CD4-positive, alpha-beta T cell treated with Interleukin-10 for 1 hour (primary cell): ENCODE measurements at places on chromosomes 4 and X.

DNA sequence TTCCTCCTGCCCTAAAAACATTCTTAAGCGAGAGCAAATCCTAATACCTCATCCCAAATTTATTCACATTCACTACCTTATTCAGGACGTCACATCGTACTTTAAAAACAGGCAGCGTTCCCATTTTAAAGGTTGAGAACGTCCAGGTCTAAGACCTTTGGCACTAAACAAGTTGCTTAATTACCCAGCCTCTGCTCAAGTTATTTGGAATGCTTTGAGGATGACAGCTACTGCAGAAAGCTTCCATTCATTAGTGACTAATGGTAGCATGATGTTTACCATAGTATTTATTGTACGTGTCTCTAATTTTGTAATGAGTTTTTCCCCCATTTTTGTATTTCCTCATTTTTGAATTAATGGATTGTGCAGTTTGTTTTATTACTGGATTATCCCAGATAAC is 1.5 kb downstream of the USP38 start:
- DNase-seq: no peak

DNA sequence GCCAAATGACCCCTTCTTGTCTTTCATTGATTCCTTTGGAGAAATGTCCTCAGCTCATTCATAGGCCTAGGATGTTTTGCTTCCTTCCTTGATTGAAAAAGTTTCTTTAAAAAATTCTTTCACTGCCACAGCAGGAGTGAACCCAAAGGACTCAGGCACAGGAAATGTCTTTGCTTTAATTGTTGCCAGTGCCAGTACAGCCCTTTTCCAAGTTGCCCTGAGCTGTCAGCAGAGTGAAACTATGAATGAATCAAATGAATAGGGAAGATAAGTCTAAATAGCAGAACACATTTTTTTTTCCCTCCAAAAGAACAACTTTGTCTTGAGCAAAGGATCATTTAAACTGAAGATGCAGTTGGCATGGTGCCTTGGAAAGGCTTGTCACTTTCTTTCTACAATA is 63.8 kb upstream of the SLC4A4 start:
- no peak for DNase-seq

DNA sequence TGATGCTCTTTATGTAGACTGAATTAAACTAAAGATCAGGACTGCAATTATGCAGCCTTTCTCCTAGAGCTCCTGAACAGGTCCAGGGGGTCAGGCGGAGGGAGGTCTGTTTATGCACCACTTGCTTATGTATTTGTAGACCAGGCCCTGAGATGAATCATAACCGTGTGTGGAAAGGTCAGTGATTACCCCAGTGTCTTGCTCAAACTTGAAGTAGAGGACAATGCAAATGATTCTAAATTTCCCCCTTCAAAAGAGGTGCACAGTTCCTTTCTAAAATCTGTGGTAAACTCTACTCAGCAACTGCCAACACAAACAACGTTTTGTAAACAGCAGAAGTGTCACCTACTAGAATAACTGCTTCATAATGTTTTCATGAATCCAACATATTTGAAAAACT is 13.0 kb upstream of the TBC1D9 start:
- no peak for DNase-seq

GRCh38 chr4:133524369-133524768 is 375.3 kb downstream of the PCDH10 start:
- DNase-seq: no peak

DNA sequence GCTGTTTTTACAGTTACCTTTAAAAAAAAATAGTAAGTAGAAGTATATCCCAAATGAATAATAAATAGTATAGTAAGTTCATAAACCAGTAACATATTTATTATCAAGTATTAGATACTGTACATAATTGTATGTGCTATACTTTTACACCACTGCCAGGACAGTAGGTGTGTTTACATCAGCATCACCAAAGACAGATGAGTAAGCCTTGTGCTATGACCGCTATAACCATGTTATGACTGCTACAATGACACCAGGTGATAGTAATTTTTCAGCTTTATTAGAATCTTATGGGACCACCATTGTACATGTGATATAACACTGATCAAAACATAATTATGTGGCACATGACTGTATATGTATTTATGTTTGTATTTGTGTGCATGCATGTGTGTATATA is 27.3 kb downstream of the PABPC4L start:
- no peak for DNase-seq

DNA sequence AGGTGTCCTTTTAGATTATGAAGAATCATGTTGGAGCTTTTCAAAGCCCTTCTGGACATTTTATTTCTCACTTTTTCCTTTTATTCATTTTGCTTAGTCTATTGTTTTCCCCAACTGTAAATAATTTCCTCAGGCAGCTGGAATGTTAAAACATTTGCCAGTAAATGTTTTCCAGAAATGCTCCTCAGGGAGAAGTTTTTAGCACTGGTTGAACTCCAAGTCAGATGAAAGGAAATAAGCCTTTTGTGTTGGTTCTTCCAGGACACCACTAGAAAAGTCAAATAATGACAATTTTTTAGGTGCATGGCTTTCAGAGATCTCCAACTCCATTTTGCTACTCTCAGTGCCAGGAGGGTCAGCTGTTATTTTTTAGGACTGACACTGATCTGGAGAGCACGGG is 127.9 kb downstream of the IL13RA2 start:
- DNase-seq: no peak

- DNase-seq: no peak
These were observed 53.1 kb downstream of the ELF2 start for GRCh38 chr4:139123910-139124309.

- no peak for DNase-seq
These were observed 47.4 kb downstream of the ASIC5 start for GRCh38 chr4:155818639-155819038.

DNA sequence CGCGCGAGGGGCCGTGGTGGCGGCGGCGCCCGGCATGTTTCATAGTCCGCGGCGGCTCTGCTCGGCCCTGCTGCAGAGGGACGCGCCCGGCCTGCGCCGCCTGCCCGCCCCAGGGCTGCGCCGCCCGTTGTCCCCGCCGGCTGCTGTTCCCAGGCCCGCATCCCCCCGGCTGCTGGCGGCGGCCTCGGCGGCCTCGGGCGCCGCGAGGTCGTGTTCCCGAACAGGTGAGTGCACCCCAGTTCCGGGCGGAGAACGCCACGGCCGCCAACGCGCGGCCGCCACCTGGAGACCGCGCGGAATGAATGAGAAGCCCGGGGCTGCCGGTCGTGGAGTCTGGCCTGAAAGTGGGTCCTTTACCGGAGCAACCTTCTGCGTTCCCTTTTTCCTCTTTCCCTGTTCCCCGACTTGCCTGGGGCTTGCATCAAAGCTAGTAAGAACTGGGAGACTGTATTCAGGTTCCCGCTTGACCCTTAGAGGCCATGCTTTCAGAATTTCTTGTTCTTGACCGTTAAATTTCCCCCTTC is 429 bp downstream of the NOCT start:
- no peak for DNase-seq

DNA sequence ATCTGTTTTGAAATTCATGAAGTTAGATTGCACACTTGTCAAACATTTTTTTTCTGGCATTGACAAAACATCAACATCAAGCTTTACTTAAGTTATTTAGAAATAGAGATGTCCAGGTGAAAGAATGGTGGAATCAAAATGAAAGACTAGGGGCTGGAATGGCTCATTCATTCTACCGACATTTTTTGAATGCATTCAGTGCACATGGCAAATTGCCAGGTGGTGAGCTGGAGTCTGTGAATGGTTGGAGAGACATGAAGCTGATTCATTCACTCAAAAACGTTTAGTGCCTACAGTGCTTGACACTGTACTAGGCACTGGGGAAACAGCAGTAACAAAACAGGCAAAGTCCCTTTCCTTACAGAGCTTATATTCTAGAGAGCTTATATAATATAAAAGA is 292.4 kb downstream of the PPP1R2C start:
- DNase-seq: no peak

DNA sequence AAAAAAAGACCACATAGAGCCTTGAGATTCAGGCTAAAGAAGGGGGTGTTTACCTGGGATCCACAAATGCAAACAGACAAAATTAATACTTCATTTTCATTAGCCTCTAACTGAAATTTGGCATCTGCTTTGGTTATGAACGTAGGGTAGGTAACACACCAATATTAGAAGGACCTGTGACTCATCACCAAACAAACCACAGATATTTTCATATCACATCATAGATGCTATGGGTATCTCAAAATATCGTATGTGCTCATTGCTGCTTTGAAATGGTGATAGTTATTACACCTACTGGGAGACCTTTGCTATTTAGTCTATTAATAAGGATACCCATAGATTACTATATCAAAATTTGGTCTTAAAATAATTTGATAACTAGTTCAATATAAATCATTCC is 180.6 kb upstream of the MAP3K15 start:
- DNase-seq: no peak

DNA sequence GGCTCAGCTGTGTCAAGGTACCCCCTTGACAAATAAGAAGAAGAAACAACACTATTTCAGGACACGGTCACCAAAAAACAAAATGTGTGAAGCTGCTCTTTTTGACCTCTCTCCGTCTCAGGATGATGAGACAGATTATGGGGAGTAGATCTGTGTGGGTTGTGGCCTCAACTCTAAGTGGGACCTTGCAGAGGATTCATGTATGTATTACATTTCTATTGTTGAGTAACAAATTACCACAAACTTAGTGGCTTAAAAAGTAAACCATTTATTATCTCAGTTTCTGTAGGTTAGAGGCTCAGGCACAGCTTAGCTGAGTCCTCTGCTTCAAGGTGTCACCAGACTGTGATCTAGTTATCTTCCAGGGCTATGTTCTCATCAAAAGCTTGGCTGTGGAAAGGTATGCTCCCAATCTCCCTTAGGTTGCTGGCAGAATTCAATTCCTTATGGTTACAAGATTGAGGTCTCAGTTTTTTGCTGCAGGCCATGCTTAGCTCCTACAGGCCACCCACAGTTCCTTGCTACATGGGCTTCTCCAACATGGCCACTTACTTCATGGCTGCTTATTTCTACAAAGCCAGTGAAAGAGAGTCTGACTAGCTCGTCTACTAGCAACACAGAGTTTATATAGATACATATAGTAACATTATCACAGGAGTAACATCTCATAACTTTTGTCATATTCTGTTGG is 28.1 kb downstream of the DGKK start:
- no peak for DNase-seq

DNA sequence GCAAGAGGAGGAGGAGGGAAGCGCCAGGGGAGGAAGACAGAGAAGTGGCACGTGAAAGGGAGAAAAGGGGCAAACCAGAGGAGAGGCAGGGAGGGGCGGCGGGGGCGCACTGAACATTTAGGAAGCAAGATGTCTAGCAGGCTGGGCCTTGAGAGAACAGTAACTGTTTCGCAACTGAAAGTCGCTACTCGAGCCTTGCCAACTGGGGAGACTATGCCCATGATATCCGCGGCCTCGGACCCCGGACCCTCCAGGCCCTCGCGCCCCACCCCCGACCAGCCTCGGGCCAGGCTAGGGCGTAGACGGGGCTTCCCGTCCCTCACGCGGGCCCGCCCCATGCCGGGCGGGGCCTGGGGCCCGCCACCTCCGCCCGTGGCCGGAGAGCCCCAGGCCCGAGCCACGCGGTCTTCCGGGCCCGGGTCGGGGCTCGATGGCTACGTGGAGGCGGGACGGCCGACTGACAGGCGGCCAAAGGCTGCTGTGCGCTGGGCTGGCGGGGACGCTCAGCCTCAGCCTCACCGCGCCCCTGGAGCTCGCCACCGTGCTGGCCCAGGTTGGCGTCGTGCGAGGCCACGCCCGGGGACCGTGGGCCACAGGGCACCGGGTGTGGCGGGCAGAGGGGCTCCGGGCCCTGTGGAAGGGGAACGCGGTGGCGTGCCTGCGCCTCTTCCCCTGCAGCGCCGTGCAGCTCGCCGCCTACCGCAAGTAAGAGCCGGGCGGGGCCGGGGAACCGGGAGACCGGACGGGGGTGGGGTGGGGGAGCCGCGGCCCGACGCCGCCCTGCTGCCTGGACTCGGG is at the start of gene SLC25A43:
SLC25A43 (plus strand) TSS at position 363 of the 798 bp plus-strand sequence; CDS start at position 431, 68 bp downstream.
- peak; percentile 25 for DNase-seq

- DNase-seq: no peak
These were observed 28.6 kb downstream of the DCLK2 start for GRCh38 chr4:150106886-150107285.

DNA sequence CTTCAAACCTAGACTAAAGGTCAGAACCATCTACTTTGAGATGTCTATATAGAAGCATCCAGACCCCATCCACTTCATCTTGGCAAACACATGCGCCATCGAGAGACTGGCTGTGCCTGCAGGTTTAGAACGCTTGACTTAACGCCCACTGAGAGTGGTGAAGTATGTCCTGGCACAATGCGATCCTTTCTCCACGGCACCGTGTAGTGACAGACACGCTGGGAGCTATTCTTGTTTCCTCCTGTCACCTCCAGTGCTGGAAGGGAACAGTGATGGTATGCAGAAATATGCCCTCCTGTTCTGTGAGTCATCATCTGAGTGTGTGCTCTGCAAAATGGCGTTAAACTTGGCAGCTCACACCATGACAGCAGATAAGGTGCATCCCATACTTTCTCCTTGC is 330.2 kb downstream of the NLGN4X start:
- DNase-seq: no peak

DNA sequence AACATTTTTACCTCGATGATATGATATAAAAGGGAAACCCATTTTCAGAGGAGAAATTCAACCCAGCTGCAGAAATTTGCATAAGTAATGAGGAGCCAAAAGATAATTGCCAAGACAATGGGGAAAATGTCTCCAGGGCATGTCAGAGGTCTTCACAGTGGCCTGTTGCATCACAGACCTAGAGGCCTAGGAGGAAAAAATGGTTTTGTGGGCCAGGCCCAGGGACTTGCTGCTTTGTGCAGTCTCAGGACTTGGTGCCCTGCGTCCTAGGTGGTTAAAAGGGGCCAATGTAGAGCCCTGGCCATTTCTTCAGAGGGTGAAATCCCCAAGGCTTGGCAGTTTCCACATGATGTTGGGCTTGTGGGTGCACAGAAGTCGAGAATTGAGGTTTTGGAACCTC is 106.9 kb downstream of the CPXCR1 start:
- DNase-seq: no peak

GRCh38 chr4:67770422-67770821 is 16.2 kb upstream of the GNRHR start:
- DNase-seq: no peak

DNA sequence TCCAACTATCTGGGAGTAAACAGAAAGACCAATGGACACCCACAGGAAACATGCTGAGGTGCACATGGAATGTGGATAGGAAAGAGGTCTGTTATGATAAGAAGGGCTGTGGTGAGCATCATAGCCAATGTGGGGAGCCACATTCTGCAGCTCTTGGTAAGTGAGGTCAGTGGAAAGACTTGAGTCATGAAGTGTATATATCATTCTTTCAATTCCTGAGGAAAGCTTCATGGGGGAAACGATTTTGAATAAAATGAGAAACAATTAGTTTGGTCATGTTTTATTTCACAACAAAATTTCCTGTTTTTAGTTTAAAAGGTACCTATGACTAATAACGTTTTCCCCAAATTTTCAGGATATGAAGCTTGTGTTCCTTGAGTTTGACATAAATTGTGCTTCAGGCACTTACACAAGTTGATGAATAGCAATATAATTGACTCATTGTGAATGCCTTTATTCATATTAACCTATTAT is 41.4 kb upstream of the RASSF6 start:
- DNase-seq: no peak

DNA sequence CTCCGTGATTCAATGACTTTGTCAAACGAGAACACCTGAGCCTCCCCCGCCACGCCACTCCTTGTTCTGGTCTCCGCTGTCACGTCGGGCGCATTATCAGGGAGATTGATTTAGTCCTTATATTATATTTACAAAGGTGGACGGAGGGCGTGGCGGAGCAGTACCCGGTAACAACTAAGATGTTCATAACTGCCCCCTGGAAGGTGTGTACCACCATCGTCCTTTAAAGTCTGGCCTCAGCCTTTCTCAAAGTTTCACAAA is 284.2 kb downstream of the PACRGL start:
- DNase-seq: no peak

- no peak for DNase-seq
These were observed 153.7 kb upstream of the GPR101 start for GRCh38 chrX:137187540-137187939.
